ENCODE measurements at places on chromosomes 2 and 18. TPM values are rescaled to one million over a fixed set of nuclear protein-coding genes. Genes with fewer than 3 reads are reported as not detected.
A peak's percentile ranks its signal among the peaks of the same experiment; 100 is the strongest.

DNA sequence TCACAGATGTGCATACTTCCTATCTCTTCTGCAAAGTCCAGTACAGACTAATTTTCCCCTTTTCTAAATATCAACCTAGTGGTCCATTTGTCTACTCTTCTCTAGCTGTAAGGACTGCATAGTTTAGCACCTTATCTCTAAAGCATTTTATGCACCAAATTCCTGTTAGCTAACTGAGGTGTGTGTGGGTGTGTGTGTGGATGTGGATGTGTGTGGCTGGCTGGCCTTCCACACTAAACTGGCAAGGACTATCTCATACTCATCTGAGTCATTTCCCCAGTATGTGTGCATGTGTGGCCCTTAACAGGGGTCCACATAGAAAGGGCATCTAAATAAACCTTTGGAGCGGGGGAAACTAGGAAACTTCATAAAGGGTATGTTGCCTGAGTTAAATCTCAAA lies 139.6 kb downstream of the TTC32 start:
- H3K4me3 ChIP-seq, result no peak overlapping the region
- DNase-seq, result no peak
- peaks cover 12% of the 10 kb centered on the region for H3K4me1 ChIP-seq
- no peaks in the 10 kb centered on the region for H3K27me3 ChIP-seq
- H3K36me3 ChIP-seq, result no peaks in the 10 kb centered on the region

- peaks cover 42% of the 10 kb centered on the region for H3K27me3 ChIP-seq
- no peaks in the 10 kb centered on the region for H3K36me3 ChIP-seq
- no peaks in the 10 kb centered on the region for H3K4me1 ChIP-seq
- no peak for DNase-seq
- no peak overlapping the region for H3K27ac ChIP-seq
- H3K4me3 ChIP-seq, result no peak overlapping the region
These were observed 521.2 kb upstream of the FANCL start for GRCh38 chr2:58762176-58762781.

- H3K4me3 ChIP-seq, result no peak overlapping the region
- no peak for DNase-seq
- H3K36me3 ChIP-seq, result no peaks in the 10 kb centered on the region
- no peak overlapping the region for H3K27ac ChIP-seq
- no peaks in the 10 kb centered on the region for H3K27me3 ChIP-seq
These were observed 235.7 kb downstream of the RPIA start for GRCh38 chr2:88927128-88927527.

GRCh38 chr2:172361360-172361759 lies 66.0 kb upstream of the ITGA6 start:
- no peaks in the 10 kb centered on the region for H3K36me3 ChIP-seq
- no peak overlapping the region for H3K4me3 ChIP-seq
- H3K27ac ChIP-seq, result no peak overlapping the region
- no peaks in the 10 kb centered on the region for H3K4me1 ChIP-seq
- no peaks in the 10 kb centered on the region for H3K27me3 ChIP-seq
- DNase-seq, result no peak

GRCh38 chr2:12335131-12335530 lies 381.6 kb upstream of the TRIB2 start:
- H3K4me3 ChIP-seq, result no peak overlapping the region
- no peak overlapping the region for H3K27ac ChIP-seq
- peaks cover 8% of the 10 kb centered on the region for H3K4me1 ChIP-seq
- no peaks in the 10 kb centered on the region for H3K27me3 ChIP-seq
- DNase-seq, result no peak
- no peaks in the 10 kb centered on the region for H3K36me3 ChIP-seq

- no peaks in the 10 kb centered on the region for H3K27me3 ChIP-seq
- no peaks in the 10 kb centered on the region for H3K36me3 ChIP-seq
- DNase-seq, result no peak
- H3K27ac ChIP-seq, result no peak overlapping the region
These were observed 61.3 kb downstream of the UBE2E3 start for GRCh38 chr2:181041661-181042060.

GRCh38 chr2:105919826-105920225 lies 175.1 kb downstream of the NCK2 start:
- H3K27ac ChIP-seq, result no peak overlapping the region
- H3K27me3 ChIP-seq, result peaks cover 9% of the 10 kb centered on the region
- H3K36me3 ChIP-seq, result peaks cover 4% of the 10 kb centered on the region
- H3K4me3 ChIP-seq, result no peak overlapping the region

DNA sequence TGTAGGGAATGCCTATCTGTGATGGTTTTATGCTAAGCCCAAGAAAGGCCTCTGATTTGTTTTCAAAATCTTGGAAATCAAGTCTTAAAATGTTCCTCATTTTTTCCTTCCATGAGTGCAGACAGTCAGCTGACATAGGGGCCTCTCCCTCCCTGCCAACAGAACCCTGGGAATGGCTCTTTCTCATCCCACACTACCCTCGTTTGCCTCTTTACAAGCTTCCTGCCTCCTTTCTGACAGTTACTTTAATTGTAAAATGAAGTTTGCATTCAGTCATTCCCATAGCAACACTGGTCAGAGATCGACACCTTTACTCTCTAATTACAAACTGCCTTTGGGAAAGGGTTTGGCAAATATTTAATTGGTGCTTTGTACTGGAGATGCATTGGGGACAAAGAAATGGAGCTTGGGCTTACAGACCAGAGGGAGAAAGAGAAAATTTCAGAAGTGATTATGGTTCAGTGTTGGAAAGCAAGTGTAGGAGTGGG lies 25.4 kb downstream of the KIF5C start:
- H3K4me1 ChIP-seq, result peaks cover 21% of the 10 kb centered on the region
- no peaks in the 10 kb centered on the region for H3K36me3 ChIP-seq
- no peak overlapping the region for H3K4me3 ChIP-seq
- peak overlapping the region; percentile 66 for H3K27ac ChIP-seq

GRCh38 chr2:157785200-157785599 lies 90.9 kb downstream of the ACVR1 start:
- H3K4me3 ChIP-seq, result no peak overlapping the region
- peaks cover 56% of the 10 kb centered on the region for H3K4me1 ChIP-seq
- peaks cover 10% of the 10 kb centered on the region for H3K36me3 ChIP-seq
- H3K27me3 ChIP-seq, result no peaks in the 10 kb centered on the region

DNA sequence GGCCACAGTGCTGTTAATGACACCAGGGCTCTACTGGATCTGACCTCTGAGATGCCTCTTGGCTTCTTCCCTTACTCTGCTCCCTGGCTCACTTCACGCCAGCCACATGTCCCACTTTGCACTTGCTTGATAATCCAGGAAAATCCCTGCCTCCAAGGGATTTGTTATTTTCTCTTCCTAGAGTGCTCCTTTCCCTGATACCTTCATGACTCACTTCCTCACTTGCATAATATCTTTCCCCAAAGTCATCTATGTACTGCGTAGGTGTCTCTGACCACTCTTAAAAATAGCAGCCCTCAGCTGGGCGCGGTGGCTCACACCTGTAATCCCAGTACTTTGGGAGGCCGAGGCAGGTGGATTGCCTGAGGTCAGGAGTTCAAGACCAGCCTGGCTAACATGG lies 572.3 kb downstream of the PLCL1 start:
- H3K4me3 ChIP-seq, result no peak overlapping the region
- H3K27me3 ChIP-seq, result peaks cover 2% of the 10 kb centered on the region
- DNase-seq, result no peak

DNA sequence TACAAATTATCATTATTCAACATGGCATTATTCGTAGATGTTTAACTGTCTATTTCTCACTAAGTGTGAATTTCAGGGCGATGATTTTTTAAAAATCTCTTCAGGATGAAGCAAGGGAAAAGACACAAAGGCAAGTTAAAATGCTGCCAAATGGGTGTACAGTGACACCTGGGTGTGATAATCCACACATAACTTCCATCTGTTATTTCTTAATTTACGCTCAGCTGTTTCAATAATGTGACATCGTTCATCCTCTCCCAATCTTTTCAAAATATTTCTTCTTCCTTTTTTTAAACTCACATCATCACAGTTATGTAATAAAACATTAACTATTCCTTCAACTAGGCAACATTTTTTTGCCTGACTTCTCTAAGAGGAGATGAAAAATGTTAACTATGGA lies 10.6 kb downstream of the PDE1A start:
- no peak overlapping the region for H3K27ac ChIP-seq
- DNase-seq, result no peak
- no peaks in the 10 kb centered on the region for H3K36me3 ChIP-seq
- H3K4me1 ChIP-seq, result peaks cover 6% of the 10 kb centered on the region

- no peaks in the 10 kb centered on the region for H3K36me3 ChIP-seq
- H3K27ac ChIP-seq, result no peak overlapping the region
- peaks cover 5% of the 10 kb centered on the region for H3K4me1 ChIP-seq
- H3K4me3 ChIP-seq, result no peak overlapping the region
- no peak for DNase-seq
These were observed 110.2 kb downstream of the CTAGE1 start for GRCh38 chr18:22307528-22307927.

Gene BOLL
- not detected for total RNA-seq

Gene CLK1
- 96.8 TPM for total RNA-seq

Gene MAP3K19
- total RNA-seq, result not detected

Gene SCN9A
- 6.8 TPM for total RNA-seq

Gene ATP6V1B1
- total RNA-seq, result 6.3 TPM

Gene PRKAG3
- not detected for total RNA-seq

Gene EML6
- 1.1 TPM for total RNA-seq

Gene HEATR5B
- total RNA-seq, result 19.0 TPM

Gene HNMT
- total RNA-seq, result 4.6 TPM

Gene DPP4
- total RNA-seq, result not detected

Gene IL1RL2
- 0.21 TPM for total RNA-seq

Gene ACTG2
- 191 TPM for total RNA-seq
